Stimulated activated CD4-positive, alpha-beta T cell treated with anti-CD3 and anti-CD28 coated beads, Interleukin-1b, Interleukin-23, amount 100 ng/mL, for 1 hour (primary cell): ENCODE measurements at places on chromosomes 7 and 10.

DNA sequence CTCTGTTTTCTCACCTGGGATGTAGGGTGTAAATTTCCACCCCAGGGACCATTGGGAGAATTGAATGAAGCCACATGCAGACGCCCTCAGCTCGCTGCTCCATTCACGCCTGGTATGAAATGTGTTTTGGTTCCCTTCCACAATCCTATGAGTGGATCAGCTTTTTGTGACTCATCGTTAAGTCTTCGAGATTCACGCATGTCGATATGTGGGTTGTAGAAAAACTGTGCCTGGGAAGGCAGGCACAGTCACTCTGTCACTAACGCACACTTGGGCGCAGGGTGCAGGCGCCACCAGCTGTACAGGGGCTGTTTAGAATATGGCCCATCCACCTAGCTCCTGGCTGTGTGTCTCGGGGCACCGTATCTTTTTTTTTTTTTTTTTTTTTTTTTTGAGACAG lies 64.2 kb upstream of the SH2B2 start:
- DNase-seq: no peak

DNA sequence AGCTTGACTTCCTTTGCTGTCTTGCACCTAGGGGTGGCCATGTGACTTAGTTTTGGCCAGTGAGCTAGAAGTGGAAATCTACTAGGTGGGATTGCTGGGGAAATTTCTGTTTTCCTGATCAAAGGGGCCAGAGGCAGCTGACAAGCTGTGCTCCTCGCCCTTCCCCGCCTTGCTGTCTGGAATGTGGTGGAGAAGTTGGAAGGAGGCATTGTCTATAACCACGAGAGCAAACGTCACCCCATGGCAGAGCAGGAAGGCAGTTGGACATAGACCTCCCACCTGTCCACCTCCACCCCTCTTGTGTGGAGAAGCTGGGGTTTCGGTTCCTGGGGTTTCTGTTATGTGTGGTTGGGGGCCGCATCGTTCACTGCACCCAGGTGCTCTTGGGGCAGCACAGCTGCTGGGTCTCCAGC lies 7.3 kb downstream of the SFRP5 start:
- DNase-seq: no peak

GRCh38 chr7:748446-748845 lies 21.4 kb upstream of the PRKAR1B start:
- DNase-seq: no peak

GRCh38 chr10:67763499-67764011 lies 67.6 kb upstream of the CTNNA3 start:
- peak; percentile 64 for DNase-seq

DNA sequence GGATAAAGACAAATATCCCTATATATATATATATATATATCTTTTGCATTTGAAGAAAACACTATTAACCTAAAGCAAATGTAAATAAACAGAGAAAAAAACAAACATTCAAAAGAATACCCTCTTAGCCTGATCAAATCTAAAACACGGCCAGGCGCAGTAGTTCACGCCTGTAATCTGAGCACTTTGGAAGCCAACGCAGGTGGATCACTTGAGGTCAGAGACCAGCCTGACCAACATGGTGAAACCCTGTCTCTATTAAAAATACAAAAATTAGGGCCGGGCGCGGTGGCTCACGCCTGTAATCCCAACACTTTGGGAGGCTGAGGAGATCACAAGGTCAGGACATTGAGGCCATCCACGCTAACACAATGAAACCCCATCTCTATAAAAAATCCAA lies 9.2 kb downstream of the ANXA7 start:
- no peak for DNase-seq

DNA sequence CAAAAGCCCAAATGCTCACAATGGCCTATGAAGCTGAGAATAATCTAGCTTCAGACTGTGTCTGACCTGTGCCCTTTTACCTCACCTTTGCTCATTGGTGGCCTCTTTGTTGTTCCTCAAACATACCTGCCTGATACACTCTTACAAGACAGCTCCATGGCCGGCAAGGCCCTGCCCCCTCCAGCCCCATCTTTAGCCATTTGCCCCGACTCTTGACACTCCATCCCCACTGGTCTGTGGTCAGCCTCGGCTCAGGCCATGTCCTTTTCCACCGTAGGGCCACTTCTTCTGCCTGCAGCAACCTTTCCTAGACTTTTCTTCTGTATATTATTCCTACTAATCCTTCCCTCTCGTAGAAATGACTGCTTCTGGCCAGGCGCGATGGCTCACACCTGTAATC lies 265.2 kb downstream of the RPS24 start:
- no peak for DNase-seq

DNA sequence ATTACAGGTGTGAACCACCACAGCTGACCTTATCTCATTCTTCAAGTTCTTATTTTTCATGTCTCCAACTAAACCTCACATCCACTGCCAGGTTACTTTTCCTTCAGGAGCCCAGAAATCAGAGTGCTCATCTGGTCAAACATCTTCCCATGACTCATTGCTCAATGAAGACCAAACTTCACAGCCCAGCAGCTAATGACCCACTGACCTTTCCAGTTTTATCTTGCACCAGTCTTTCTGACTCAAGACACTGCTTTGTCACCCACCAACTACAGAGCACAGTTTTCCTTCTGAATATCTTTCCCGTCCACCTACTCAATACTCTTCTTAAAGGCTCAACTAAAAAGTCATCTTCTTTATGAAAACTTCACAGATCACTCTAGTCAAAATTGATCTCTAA lies 245.1 kb downstream of the CHCHD3 start:
- no peak for DNase-seq

DNA sequence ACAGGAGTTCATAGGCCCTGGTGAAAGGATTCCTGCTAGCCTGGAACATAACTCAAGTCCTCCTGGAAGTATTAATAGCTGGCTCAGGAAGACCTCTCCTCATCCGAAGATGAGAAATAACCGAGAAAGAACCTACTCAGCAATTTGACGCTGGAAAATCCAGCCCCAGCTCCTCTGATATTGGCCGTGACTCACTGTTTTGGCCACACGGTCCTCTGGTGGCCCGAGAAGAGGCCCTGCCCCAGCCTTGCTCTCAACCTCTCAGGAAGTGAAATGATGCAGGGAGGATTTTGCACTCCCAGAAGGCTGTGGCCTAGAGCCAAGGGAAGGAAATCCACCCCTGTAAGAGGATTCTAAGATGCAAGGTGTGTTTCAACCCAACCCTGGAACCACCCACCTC lies 121.6 kb downstream of the MTPAP start:
- DNase-seq: no peak

DNA sequence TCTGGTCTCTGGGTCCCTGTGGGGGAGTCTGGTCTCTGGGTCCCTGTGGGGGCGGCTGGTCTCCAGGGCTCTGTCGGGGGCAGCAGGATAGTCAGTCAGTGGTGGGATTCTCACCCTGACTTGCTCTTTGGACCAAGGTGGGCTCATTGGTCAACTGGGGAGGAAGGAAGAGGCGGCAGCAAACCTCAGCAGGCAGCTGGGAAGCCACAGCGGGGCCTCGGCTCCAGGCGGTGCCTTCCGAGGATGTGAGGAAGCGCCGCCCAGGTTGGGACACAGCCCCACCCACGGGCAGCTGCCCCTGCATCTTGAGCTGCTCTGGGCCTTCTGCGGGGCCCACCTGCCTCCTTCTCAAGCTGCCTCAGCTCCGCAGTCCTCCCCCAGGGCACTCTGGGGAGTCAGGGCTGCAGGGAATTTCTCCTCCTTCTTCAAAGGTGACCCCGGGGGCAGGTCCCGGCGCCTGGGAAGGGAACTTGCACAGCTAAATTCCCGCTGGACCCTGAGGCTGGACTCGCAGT lies 20.4 kb upstream of the KNDC1 start:
- no peak for DNase-seq

DNA sequence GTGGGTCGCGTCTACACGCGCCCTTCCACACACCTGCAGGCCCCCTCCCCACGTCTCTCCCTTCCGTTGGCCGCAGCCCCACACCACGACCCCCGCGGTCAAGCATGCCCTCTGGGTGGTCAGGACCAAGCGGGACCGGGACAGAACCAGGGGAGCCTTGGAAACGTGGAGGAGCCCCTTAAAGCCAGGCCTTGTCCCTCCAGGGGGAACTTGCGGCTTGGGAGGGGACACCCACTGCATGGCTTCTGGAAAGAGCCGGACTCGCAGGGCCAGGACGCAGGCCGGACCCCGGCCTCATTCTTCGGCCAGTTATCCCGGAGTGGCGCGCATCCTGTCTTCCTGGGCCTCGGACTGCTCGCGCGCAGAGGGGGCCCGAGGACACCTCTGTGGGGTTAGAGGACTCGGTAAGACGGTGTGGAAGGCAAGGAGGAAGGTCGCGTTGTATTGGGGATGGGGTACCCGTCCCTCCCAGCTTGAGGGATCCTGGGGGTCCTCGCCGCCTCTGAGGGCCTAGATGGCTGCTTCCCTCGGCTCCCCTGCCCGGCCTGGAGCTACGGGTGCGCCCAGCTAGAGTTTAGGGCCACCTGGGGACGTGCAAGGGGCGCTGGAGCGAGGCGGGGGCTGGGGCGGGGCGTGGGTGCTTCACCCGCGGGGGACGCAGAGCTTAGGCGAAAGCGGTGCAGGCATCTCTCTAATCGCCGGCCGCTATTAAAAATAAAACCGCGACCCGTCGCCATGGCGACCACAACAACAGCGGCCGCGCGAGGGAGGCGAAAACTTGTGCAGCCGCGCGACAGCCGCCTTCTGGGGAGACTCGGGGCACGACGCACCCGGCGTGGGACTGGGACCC lies 1.8 kb upstream of the PDGFA start:
- no peak for DNase-seq

- DNase-seq: no peak
Measured at GRCh38 chr7:71625545-71625944, 493.6 kb downstream of the GALNT17 start.
